NCI-H187 treated with DMSO at 0.1 percent for 48 hours (cell line): ENCODE measurements at places on chromosomes 2 and 18.

- DNase-seq, result peak; percentile 98
Measured at GRCh38 chr2:8681786-8682692, at the start of gene ID2. Gene ID2 (plus strand): TSS chr2:8682056. CDS start chr2:8682166, 110 bp downstream.

GRCh38 chr2:173136599-173136998 lies 61.0 kb downstream of the MAP3K20 start:
- DNase-seq, result no peak

GRCh38 chr2:206853915-206854314 lies 85.4 kb upstream of the CPO start:
- no peak for DNase-seq

- no peak for DNase-seq
Measured at GRCh38 chr2:186304064-186304463, 182.0 kb upstream of the ZC3H15 start.

DNA sequence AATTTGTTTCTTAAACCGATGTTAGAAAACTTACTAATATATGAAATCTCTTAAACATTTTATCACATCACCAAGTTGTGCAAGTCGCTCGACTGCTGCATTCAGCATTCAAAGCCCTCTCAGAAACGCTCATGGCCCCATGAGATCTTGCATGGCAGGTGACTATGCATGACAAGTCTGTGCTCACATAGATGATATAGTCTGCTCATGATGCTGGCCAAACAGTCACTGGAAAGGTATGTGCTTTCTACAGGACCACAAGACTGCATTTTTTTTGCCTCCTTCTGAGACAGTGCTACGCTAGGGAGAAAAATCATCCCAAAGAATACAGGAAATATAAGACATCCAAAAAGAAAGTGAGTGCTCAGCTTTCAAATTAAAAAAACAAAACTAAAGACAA lies 98.3 kb upstream of the ZBTB14 start:
- no peak for DNase-seq

DNA sequence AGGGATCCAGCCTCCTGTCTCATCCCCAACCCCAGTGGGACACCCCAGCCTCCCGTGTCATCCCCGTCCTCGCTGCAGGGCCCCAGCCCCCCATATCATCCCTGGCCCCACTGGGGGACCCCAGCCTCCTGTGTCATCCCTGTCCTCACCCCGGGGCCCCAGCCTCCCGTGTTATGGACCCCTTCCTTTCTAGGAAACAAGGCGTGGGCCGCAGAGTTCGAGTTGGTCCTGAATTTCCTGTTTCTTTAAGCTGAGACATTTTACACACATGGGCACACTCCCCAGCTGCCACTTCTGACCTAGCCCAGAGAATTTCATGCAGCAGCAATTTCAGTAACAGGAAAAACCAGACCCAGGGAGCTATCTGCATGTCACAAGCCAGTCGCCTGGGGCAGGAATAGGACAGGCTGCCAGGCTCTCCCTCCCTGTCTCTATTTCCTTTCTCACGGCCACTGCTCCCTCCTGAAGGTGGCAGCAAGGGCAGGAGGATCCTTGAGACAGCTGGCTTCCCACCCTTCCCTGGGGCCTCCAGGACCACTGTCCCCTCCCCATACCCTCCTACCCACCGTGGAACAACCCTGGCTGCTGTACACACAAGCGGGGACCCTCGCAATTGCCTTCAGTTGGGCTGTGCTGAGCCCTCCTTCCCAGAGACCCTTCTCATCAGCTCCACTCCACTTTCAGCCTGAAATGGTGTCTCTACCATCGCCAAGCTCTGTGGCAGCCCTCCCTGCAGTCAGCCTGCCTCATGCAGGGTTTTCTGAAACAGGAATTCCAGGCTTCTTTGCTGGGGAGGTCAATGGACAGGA lies 141.9 kb upstream of the ID2 start:
- DNase-seq, result no peak

GRCh38 chr2:119749477-119750012 lies 10.2 kb upstream of the PTPN4 start:
- DNase-seq, result no peak

GRCh38 chr18:68564961-68565360 lies 149.9 kb downstream of the TMX3 start:
- DNase-seq, result no peak
